ENCODE measurements at places on chromosomes 4 and X.

DNA sequence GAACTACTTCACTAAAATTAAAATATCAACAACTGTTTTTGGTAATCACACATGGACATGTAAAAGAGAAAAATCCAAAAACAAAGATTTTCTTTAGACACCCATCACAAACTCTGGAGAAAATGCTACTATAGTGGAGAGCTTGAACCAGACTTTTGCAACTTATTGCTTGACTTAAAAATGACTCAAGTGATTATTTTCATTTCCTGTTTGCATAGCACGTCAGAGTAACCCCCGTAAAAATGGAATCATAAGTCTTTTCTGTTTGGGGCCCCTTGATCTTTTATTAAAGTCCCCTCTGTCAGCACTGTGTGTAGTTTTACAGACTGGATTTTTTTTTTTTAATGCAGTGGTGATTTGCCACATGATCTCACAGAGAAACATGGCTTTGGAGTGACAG is 79.5 kb downstream of the PRKG2 start:
- DNase-seq, result no peak

- DNase-seq, result peak; percentile 58
Observed at GRCh38 chr4:6264225-6264540, 5.5 kb upstream of the WFS1 start.

GRCh38 chr4:10048941-10049697 is 27.8 kb upstream of the SLC2A9 start:
- no peak for DNase-seq

DNA sequence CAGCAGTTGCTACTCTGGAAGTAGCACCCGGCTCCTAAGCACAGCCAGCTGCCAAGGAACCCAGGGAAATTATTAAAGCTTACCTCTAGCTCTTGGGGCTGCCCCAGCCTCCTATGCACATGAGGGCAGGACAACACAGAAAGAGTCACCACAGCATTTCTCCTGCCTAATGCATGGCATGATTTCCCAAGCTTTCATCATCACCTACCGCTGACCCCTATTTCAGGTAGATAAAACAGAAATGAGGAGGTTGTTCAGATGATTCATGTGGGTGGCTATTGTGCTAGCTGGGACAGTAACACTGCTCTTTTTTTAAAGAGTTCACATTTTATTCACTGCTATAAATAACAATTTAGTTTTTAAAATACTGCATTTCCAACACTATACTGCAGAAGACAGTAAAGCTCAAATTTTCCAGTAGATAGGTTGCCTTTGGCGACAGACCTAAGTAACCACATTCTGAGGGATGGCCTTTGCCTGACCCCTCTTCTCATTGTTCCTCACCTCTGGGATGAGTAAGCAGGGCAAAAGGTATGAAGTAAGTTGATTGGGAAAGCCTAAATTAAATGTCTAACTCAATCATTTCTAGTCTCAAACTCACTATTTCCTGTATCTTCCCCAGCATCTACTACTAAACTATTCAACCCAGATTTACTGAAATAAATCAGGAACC is 16.7 kb downstream of the CASK start:
- no peak for DNase-seq

DNA sequence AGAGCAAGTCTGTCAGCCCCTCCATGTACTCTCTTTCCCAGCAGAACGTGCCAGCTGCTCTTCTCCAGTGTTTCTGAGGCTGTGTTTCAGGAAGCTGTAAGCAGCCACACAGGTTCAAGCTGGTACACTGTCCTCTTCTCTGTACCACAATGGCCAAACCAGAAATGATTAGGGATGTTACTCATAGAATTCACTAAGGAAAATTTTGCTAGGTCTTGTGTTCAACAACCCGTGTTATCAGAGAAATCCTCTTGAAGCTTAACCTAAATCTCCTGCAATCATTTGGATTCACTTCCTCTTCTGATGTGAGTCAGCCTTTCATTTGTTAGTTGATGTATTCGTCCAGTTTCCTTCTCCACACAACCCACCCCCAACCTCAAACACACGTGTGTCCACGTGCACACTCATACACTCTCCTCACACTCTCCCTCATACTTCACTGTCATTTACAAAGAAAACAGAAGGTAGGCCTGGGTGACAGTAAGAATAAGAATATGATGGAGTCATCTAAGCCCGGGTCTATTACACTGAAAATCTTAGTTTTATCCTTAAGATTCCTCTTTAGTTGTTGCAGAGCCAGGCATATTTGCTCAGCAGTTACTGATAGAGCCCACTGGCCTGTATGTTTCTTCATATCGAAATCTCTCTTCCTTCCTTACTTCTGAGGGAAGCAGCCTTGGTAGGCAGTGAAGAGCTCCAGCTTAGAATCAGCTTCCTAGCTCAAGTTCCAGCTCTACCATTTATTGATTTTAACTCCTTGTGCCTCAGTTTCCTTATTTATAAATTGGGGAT is 63.4 kb downstream of the DCUN1D4 start:
- no peak for DNase-seq

DNA sequence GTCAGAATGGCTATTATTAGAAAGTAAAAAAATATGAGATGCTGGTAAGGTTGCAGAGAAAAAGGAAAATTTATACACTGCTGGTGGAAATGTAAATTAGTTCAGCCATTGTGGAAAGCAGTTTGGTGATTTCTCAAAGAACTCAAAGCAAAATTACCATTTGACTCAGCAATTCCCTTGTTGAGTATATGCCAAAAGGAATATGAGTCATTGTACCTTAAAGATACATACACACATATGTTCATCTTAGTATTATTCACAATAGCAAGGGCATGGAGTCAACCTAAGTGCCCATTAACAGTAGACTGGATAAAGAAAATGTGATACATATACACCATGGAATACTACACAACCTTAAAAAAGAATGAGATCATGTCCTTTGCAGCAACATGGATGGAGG is 148.2 kb downstream of the COMMD8 start:
- DNase-seq, result no peak

DNA sequence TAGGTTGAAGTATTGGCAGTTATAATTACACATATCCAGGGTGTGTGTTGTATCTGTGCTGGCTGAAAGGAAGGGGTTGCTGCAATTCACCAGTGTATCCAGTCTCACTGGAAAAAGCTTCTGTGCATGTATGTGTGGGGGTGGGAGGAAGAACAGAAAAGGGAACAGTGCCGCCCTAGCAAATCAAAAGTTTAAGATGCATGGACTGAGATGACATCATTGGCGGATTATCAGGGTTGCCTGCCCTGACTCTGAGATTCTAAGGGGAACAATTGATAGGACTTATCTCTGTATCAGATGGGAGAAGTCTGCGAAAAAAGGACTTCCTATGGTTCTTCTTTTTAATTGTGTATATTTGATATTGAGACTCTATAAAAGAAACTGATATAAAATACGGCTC is 3.5 kb downstream of the SLC25A43 start:
- DNase-seq, result no peak

All from AG20443 (cell line).